HFF-Myc (cell line): ENCODE measurements at places on chromosomes 12 and 14.

DNA sequence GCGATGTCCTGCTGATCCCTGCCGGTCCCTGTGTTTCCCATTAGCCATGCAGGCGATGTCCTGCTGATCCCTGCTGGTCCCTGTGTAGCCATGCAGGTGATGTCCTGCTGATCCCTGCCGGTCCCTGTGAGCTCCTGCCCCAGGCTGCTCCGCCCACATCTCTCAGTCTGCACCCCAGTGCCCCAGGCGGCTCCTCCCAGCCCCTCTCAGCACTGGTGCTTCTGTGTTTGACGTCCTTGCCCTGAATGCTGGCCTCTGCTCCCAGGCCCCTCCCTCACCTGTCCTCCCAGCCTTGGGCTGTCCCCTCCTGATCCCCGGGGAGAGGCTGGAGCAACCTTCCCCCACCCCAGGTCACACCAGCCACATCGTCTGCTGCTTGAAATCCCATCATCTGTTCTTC is 41.4 kb upstream of the TEX22 start:
- DNase-seq: no peak

DNA sequence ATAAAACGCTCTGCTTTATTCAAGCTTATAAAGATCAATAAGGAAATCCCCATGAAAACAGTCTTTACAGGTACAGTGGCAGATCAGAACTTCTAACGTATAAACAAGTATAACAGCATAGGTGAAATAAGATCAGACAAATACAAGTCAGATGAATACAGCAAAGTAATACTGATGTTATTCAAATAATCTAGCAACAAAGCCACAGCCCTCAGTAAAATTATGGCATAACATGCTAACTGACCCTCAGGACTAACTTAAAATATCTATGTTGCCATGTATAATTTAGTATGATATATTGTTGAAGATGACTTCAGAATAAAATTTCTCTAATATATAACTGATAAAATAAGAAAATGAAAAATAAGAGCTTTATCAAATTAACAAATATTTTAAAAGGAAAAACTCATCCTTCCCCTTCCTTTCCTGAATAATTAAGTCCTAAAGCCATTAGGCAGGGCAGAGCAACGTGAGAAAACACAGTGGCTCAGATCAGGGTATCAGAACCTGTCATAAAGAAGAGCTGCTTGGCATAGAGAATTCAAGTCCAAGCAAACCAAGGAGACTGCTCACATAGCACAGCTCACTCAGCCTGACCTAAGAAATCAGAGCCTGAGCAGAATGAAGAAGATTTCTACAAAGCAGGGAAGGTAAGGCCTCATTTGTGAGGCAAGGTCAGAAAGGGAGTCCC is 70.7 kb downstream of the PAWR start:
- no peak for DNase-seq

GRCh38 chr14:105411985-105412770 is 7.4 kb upstream of the MTA1 start:
- no peak for DNase-seq

GRCh38 chr14:99703381-99703780 is 19.3 kb downstream of the CYP46A1 start:
- DNase-seq: no peak

DNA sequence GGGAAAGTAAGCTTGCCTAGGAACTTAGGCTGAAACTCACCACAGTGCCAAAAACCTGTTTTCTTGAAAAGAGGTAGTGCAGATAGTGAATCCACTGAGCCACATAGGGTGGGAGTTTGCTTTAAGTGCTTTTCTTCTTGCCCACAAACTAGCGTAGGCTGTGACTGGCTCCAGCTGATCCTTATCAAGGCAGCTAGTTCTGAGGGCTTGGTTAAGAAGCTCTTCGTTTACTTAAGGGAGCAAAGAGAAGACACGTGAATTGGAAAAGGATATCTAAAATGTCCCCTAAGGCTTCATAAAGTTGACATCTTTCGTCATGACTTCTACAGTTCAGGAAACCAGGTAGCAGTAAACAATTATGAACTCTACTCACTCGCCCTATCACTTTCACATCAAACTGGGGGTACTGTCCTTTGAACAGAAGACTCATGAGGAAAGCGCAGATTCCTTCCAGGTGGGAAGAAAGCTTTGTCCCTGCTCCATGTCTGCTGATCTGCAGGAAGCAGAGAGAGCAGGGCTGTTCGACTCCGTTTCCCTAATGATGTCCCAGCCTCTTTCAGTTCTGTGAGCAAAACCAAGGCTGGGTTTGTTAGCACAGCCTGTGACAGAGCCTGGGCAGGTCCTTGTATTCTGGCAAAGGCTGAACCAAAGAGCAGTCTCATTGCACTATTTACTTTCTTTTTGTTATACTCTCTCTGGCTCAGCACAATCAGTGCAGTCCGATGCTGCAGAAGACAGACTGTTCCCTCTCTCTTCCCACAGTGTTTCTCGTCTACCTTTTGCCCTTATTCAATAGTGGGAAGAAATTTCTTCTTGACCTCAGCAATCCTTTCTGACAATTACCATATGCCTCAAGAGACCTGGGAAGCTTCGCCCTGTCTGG is 93.5 kb upstream of the ETV6 start:
- DNase-seq: no peak

DNA sequence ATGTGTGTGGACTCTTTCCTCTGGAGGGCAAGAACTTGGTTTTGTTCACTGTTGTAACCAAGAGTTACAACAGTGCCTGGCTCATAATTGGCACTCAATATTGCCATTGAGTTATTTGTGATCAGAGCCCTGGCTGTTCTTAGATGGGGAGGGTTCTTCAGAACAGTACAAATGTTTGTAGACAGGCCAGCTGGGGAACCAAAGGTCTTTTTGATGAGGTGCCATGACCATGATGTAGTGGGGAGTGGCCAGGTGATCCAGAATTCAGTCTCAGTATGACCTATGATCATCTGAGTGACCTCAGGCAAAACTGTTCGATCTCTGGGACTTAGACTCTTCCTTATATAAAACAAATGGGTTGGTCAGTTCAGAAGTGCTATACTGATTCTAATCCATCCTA is 3.3 kb upstream of the PRKAB1 start:
- no peak for DNase-seq

DNA sequence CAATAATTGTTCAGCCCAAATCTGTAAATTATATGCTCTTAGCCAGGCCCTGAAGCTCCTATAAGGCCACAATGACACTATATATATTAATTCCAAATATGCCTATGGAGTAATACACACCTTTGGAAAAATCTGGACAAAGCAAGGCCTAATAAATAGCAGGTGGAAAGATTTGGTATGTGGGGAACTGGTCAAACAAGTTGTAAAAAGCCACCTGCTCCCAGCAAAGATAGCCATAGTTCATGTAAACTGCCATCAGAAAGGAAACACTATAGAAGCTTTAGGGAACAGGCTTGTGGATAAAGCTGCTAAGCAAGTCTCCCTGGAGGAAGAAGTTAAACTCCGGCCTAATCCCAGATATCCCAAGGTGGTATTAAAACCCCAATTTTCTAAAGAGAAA is 29.7 kb downstream of the PRMT8 start:
- no peak for DNase-seq

GRCh38 chr12:90069711-90070110 is 361.1 kb upstream of the ATP2B1 start:
- DNase-seq: no peak

DNA sequence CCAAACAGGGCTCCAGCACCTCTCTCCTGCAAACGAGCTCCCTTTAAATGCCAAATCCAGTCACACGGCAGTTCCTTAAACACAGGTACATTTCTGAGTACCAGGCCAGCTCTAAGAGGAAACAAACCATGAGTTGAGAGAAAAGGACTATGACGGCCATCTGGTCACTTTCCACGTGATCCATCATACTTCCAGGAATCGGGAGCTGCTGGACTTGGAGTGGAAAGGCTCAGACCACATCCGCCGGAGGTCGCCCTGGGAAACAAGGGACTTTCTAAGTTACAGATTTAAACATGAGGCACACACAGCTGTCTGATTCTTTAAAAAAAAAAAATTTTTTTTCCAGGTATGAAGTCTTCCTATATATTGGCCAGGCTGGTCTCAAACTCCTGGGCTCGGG is 39.2 kb downstream of the ACADS start:
- DNase-seq: no peak

- no peak for DNase-seq
Observed at GRCh38 chr12:33596061-33596460, 156.4 kb upstream of the SYT10 start.

DNA sequence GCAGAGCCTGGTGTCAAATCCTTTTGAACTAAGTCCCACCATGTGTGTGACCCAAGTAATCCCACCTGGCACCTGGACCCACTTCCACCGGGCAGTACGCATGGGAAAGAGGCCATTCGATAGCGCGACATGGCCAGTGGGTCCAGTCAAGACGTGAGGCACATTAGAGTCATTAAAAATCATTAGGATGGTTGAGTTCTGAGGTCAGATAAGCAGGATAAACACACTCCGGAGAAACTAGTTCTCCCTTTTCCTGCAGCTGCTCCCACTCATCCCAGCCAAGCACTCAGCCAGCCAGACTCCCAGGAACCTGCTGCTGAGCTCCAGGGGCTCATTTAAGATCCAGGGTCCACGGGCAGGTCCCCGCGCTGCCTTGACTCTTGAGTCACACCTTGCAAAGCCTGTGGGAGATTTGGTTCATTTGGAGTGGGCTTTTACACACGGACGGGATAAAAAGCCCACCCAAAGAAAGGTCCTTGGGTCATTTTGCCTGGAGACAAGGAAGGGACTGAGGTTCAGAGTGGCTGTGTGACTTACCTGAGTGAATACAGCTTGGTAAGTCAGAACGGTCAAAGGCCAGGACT is 313.9 kb downstream of the BCL11B start:
- no peak for DNase-seq

DNA sequence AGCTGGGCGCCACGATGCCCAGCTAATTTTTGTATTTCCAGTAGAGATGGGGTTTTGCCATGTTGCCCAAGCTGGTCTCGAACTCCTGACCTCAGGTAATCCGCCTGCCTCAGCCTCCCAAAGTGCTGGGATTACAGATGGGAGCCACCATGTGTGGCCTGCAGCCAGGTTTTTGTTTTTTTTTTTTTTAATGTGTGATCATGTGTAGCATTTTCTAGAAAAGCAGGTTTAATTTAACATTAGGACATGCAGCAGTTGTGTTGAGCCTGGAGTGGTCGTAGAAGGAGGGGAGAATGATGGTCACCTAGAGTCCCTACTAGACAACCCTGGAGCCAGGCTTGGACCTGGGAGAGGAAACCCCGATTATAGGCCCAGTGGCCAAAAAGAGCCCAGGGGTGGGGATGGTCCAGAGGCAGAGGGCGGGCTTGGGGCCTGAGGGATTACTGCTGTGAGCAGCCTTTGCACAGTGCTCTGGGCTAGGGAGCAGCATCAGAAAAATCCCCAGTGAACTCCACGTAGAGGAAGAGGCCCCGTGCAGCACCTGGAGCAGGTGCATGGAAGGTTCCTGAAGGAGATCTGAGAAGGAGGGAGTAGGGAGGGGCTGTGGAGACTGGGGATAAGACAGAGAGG is 13.6 kb downstream of the DLK1 start:
- DNase-seq: no peak

GRCh38 chr14:55327179-55327578 is 56.0 kb downstream of the FBXO34 start:
- DNase-seq: no peak

GRCh38 chr14:105891631-105892452 is 365.5 kb downstream of the TMEM121 start:
- no peak for DNase-seq

- DNase-seq: no peak
Observed at GRCh38 chr12:132736913-132737312, 24.7 kb downstream of the ANKLE2 start.

DNA sequence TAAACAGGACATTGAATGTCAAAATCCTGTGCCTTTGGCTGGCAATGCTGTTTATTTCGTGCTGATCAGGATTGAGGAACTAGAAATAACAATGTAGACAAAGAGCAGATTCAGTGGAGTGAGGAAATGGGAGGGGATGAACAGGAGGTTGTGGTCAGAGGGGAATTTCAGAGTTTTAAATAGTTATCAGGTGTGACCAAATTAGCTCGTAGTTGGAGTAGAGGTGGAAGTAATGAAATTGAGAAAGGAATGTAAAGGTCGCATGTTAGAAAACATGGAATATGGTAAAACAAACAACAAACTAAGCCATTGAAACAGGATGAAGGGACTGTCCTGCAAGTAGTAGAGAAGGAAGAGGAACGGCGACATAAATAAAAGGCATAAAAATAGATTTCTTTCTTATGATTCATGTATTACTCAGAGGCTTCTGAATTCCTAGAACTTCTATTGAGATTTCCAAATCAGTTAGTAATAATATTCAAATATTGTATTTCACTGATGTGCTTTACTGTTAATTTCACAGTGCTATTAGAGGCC is 9.5 kb upstream of the SAV1 start:
- no peak for DNase-seq
